Smooth muscle cell of trachea (primary cell): ENCODE measurements at places on chromosomes 5 and 9. TPM values are rescaled to one million over a fixed set of nuclear protein-coding genes. Genes with fewer than 3 reads are reported as not detected.

The CATSPER3 gene
- total RNA-seq, result 0.17 TPM in 1 of 2 replicates, not detected in the other

The DMRTA1 gene
- total RNA-seq, result 1.2 and 1.3 TPM in 2 replicates

The ZBED3 gene
- total RNA-seq, result 2.8 and 3.1 TPM in 2 replicates

The UBE2B gene
- total RNA-seq, result 17.2 and 29.1 TPM in 2 replicates

The CCDC112 gene
- 5.8 and 12.1 TPM in 2 replicates for total RNA-seq

The SCGB3A1 gene
- total RNA-seq, result not detected in 2 replicates

The PCDHGA7 gene
- 5.4 and 8.4 TPM in 2 replicates for total RNA-seq

The SNCAIP gene
- under 0.01 and 0.66 TPM in 2 replicates for total RNA-seq

The TAF11L8 gene
- not detected in 2 replicates for total RNA-seq

The NIPAL4 gene
- total RNA-seq, result under 0.01 TPM in 1 of 2 replicates, not detected in the other

The CTNND2 gene
- not detected in 2 replicates for total RNA-seq

The FBXW11 gene
- 75.0 and 88.2 TPM in 2 replicates for total RNA-seq

The SLC45A2 gene
- total RNA-seq, result under 0.01 TPM in 1 of 2 replicates, not detected in the other

The GPRIN1 gene
- total RNA-seq, result 6.3 and 7.4 TPM in 2 replicates

The TTC23L gene
- total RNA-seq, result under 0.01 and 0.87 TPM in 2 replicates

The CSF1R gene
- total RNA-seq, result under 0.01 and 0.17 TPM in 2 replicates

The GBA2 gene
- 17.5 and 20.1 TPM in 2 replicates for total RNA-seq

The PCDHB9 gene
- under 0.01 and 0.17 TPM in 2 replicates for total RNA-seq

The SLC34A3 gene
- total RNA-seq, result under 0.01 TPM in 1 of 2 replicates, not detected in the other

The PAEP gene
- not detected in 2 replicates for total RNA-seq

The WDR55 gene
- total RNA-seq, result 34.9 and 36.7 TPM in 2 replicates
